Glutamatergic neuron (in vitro differentiated cells): ENCODE measurements at places on chromosomes 11 and 22. TPM values are rescaled to one million over a fixed set of nuclear protein-coding genes. Genes with fewer than 3 reads are reported as not detected.

GRCh38 chr11:69013009-69013951 lies at the start of gene MRGPRF:
MRGPRF (minus strand) TSS chr11:69013246; CDS start chr11:69009901, 3,345 bp downstream.
- peak within 1 kb of the TSS; percentile 52 for H3K4me3 ChIP-seq
- DNase-seq: peak; percentile 62
- peaks cover 10% of the 10 kb centered on the region for H3K4me1 ChIP-seq
- peaks cover 4% of the 10 kb centered on the region for H3K27me3 ChIP-seq
- H3K36me3 ChIP-seq: peaks cover 5% of the 10 kb centered on the region

PRR5 gene
- total RNA-seq: 17.5 TPM

GRCh38 chr22:46042786-46043185 lies 65.8 kb upstream of the WNT7B start:
- H3K4me1 ChIP-seq: peaks cover 2% of the 10 kb centered on the region
- H3K27me3 ChIP-seq: peaks cover 4% of the 10 kb centered on the region
- DNase-seq: no peak
- no peak overlapping the region for H3K27ac ChIP-seq
- H3K4me3 ChIP-seq: no peak overlapping the region

- no peak for DNase-seq
- peaks cover 4% of the 10 kb centered on the region for H3K36me3 ChIP-seq
- no peaks in the 10 kb centered on the region for H3K4me1 ChIP-seq
- no peaks in the 10 kb centered on the region for H3K27me3 ChIP-seq
- H3K4me3 ChIP-seq: no peak overlapping the region
Observed at GRCh38 chr11:123218451-123218850, 23.4 kb upstream of the CLMP start.

VPREB1 gene
- total RNA-seq: not detected

GRCh38 chr11:34223021-34223813 lies 117.8 kb downstream of the NAT10 start:
- H3K36me3 ChIP-seq: no peaks in the 10 kb centered on the region
- DNase-seq: no peak
- no peak overlapping the region for H3K4me3 ChIP-seq
- H3K4me1 ChIP-seq: peaks cover 9% of the 10 kb centered on the region
- H3K27me3 ChIP-seq: peaks cover 2% of the 10 kb centered on the region
- no peak overlapping the region for H3K27ac ChIP-seq

PDE3B gene
- 14.1 TPM for total RNA-seq

GRCh38 chr11:115760461-115761320 lies 256.5 kb upstream of the CADM1 start:
- H3K27me3 ChIP-seq: peaks cover 2% of the 10 kb centered on the region
- peak overlapping the region; percentile 97 for H3K27ac ChIP-seq
- H3K36me3 ChIP-seq: peaks cover 6% of the 10 kb centered on the region
- peak; percentile 53 for DNase-seq

DNA sequence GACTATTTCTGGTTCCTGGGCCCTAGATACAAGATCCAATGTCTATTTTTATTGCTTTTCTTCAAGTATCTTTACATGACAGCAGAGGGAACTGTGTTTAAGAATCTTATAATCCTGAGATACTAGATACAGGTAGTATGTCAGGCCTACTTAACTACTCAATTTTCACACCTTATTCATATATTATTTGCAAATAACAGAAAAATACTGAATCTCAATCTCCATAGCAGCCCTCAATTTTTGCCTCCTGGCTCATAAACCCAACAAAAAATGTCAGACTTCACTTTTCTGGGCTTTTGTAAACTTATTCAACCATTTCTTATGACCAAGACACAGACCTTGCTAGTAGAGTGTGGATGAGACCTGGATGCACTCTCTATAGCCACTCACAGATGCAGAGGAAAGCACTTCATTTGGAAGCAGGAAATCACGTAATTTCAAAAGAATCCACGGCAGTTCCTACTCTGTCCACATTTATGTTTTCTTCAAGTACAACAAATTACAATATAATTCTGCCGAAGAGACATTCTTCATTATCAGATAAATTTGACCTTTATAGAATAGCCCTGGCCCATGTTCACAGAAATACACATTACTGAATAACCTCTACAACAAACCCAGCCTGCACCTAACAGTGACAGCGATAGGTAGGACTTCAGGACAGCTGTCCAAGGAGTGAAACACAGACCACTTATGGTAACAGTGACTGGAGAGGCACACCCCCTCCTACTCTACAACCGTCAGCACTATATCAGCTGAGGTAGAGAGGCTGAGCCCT lies 62.0 kb upstream of the YPEL1 start:
- H3K36me3 ChIP-seq: peaks cover 17% of the 10 kb centered on the region
- H3K27me3 ChIP-seq: peaks cover 2% of the 10 kb centered on the region
- H3K4me1 ChIP-seq: no peaks in the 10 kb centered on the region
- no peak overlapping the region for H3K27ac ChIP-seq
- no peak for DNase-seq

ADM gene
- total RNA-seq: 0.22 TPM

DNA sequence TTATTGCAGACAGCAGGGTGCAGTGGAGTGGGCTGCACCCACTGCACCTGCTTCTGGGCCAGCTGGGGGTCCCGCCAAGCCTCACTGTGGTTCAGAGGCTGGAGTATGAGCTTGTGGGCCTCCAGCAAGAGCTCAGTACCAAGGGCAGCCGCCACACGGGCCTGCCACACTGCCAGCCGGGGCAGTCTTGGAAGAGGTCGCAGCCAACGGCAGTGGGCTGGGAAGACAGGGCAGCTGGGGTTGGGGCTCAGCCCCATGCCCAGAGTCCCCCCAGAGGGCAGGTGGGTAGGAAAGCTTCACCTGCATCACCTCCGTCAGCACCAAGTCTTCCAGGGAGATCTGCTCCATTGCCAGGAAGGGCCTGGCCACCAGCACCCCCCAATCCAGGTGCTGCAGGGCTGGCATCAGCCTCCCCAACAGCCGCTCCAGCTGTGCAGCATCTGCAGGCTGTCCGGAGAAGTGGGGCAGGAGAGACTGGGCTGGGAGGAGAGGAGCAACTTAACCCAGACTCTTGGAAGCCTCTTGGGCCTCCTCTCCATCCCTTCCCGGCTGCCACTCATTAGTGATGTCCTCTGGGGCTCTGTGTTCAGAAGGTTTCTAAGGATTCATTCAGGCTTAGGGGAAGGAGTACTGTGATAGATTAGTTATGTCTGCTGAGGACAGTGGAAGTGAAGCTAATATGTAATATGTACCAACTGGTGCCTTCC lies 1.1 kb upstream of the GSTT4 start:
- DNase-seq: no peak
- H3K27ac ChIP-seq: no peak overlapping the region
- H3K36me3 ChIP-seq: peaks cover 4% of the 10 kb centered on the region
- H3K4me3 ChIP-seq: no peak overlapping the region

CEND1 gene
- 58.7 TPM for total RNA-seq

WNT11 gene
- total RNA-seq: 0.37 TPM

DNA sequence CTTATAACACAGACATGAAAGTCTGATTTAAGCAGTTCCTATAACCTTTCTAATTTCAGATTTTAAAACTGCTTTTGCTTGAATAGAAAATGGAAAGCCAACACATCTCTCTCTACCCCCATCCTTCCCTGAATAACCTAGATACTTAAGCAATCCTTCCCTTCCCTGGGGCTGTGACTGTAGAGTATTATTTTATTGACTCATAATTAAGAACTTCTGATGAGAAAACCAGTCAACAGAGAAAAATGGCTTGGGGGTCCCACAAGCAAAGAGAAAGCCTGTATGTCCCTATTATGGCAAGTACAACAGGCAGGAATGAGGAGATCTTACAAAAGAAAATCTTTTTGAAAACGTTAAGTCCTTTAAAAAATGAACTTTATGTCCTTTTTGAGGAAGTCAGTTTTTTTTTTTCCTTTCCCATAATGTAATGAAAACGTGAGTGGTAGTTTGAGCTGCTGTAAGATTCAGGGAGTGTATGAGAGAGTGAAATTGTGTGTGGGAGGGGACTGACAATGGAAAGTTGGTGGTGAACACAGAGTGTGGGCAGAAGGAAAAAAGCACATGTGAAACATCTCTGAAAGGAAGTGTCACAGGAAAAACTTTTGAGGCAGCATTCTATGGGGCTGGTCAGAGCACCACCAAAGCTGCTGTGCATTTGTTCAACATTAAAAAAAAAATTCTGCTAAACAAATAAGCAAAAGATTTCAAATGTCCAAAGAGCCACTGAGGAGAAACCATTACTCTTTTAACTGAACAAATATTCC lies 154.6 kb downstream of the MAML2 start:
- DNase-seq: no peak
- H3K4me1 ChIP-seq: peaks cover 5% of the 10 kb centered on the region
- no peak overlapping the region for H3K4me3 ChIP-seq
- no peaks in the 10 kb centered on the region for H3K27me3 ChIP-seq
- no peak overlapping the region for H3K27ac ChIP-seq
- H3K36me3 ChIP-seq: no peaks in the 10 kb centered on the region

DNA sequence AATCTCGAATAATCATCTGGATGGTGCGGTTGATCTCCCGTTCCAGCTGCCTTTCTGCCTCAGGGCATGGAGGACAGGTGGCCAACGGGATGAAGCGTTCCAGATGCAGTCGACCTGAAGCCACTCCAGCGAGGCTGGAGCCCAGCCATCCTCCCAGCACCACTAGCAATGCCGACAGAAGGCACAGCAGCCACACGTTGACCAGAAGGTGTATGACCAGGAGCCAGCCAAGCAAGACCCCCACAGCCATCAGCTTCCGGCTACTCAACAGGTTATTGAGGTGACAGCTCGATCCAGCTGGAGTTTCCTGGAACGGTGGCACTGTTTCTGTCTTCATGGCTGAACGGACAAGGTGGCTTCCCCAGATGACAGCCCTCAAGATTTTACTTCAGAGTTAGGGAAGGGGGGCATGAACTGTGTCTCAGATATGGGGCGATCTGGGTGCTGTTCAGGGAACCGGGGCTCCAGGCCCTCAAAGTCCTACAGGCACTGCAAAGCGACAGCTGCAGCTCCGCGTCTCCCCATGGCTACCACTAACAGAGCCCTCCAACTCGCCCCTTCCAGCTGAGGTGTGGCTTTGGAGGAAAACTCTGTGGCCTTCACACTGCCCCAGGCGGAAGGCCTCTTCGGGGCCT lies 559 bp downstream of the SNX19 start:
- DNase-seq: no peak
- no peaks in the 10 kb centered on the region for H3K36me3 ChIP-seq
- peak overlapping the region; percentile 79 for H3K27ac ChIP-seq
- H3K27me3 ChIP-seq: peaks cover 4% of the 10 kb centered on the region

DNA sequence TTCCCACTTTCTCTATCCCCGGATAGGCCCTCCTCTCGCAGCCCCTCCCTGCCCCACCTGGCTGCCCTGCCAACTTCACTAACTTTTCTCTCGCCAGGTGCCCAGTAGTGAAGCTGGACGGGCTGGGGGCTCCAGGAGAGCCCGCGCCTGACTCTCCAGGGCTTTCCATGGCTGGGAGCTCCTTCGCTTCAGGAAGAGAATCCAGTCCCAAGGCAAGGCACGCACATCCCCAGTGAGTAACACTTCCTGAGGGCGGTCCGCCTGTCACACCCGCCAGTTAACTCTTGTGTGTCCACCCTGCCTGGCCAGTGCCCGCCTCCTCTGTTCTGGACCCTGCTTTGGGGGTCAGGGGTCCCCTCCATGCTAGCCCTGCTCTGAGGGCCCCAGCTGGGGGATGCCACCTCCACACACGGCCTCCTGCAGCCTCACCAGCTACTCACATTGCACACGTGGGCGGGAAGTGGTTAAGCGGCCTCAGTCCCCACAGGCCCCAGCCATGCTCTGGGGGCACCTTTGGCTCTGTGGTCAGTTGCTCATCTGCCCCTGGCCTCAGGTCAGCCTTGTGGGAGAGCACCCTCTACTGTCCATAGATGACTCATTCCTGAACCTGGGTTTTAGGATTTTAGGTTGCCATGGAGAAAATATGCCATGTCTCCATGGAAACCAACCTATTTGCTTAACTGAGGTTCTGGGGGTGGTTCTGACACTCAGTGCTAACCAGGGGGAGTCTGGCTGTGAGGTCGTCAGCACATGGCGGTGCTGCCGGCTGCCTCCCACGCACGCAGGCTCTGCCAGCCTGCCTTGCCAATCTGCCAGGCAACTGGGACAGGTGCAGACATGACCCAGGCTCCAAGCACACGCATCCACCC lies at the start of gene RIN1:
TSS of gene RIN1 (minus strand) at position 201 of the 869 bp plus-strand sequence. CDS start at position 169, 32 bp downstream.
- no peaks in the 10 kb centered on the region for H3K36me3 ChIP-seq
- DNase-seq: peak; percentile 61
- H3K4me3 ChIP-seq: peak within 1 kb of the TSS; percentile 75
- peak within 1 kb of the TSS; percentile 93 for H3K27ac ChIP-seq

- peak overlapping the region; percentile 67 for H3K27ac ChIP-seq
- peaks cover 20% of the 10 kb centered on the region for H3K27me3 ChIP-seq
- DNase-seq: no peak
- peak overlapping the region; percentile 75 for H3K4me3 ChIP-seq
- peaks cover 5% of the 10 kb centered on the region for H3K36me3 ChIP-seq
Observed at GRCh38 chr11:75582506-75582894, 20.4 kb downstream of the SERPINH1 start.

GRCh38 chr11:17257196-17257595 lies 19.3 kb upstream of the NUCB2 start:
- no peak overlapping the region for H3K27ac ChIP-seq
- no peak for DNase-seq
- H3K27me3 ChIP-seq: no peaks in the 10 kb centered on the region
- H3K4me1 ChIP-seq: no peaks in the 10 kb centered on the region
- no peaks in the 10 kb centered on the region for H3K36me3 ChIP-seq

- no peaks in the 10 kb centered on the region for H3K36me3 ChIP-seq
- H3K4me1 ChIP-seq: peaks cover 16% of the 10 kb centered on the region
- DNase-seq: no peak
- peaks cover 5% of the 10 kb centered on the region for H3K27me3 ChIP-seq
- peak overlapping the region; percentile 88 for H3K27ac ChIP-seq
Observed at GRCh38 chr11:17206463-17206862, 1.3 kb downstream of the PIK3C2A start.
